Activated gamma-delta T cell (primary cell): ENCODE measurements at places on chromosomes 16 and 17.

- no peak for DNase-seq
Measured at GRCh38 chr17:48308581-48308980, 121.4 kb downstream of the SKAP1 start.

DNA sequence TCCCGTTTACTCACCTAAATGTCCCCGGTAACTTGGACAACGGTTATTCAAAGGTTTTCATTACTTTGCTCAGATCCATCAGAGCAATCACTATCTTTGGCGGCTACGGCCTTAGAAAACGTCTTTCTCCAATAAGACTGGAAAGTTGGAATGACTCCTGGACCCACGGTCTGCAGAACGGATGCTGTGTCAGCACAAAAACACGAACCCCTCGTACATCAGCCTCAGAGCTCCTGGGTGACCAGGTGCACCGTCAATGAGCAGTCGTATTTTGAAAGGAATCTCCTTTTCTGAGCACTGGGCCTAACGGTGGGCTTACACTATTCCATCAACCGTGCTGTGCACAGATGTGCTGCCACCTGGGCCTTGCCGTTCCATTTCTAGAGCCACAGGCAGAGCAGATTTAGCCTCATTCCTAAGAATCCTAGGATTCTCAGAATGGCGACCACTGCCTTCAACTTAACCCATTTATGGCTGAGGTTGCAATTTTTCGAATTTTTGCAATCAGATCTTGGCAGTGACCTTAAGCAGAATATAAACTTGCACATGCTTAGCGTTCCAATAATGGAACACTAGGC lies 110.8 kb upstream of the ZNF750 start:
- DNase-seq = no peak

DNA sequence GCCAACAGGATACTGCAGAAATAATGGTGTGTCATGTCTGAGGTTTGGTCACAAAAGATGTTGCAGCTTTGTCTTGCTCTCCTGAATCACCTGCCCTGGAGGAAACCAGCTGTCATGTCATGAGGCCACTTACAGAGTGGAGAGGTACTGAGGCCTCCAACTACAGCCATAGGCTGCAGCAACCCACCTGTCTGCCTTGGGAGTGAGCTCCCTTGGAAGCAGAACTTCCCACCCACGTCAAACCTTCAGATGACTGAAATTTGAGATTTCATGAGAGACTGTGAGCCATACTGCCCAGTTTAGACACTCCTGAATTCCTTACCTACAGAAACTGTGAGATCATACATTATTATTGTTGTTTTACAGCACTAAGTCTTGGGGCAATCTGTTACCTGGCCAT lies 475.9 kb downstream of the HS3ST3B1 start:
- no peak for DNase-seq

GRCh38 chr16:64397945-64398508 lies 723.8 kb downstream of the CDH11 start:
- DNase-seq = no peak

DNA sequence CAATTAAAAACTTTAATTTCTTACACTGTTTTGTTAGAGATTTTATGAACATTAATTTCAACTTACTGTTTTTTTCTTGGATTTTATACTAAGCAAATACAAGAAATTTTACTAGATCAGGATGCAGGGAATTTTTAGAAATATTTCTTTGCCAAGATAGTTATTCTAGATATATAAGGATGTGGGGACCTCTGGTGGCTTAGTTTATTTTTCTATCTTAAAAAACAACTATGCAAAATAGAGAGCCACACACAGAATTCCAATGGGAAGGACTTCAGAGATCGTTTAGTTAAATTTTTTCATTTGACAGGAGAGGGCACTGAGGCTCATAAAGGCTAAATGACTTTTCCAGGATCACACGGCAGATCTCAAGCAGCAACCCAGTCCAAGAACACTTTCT lies 23.0 kb upstream of the CAPNS2 start:
- no peak for DNase-seq

DNA sequence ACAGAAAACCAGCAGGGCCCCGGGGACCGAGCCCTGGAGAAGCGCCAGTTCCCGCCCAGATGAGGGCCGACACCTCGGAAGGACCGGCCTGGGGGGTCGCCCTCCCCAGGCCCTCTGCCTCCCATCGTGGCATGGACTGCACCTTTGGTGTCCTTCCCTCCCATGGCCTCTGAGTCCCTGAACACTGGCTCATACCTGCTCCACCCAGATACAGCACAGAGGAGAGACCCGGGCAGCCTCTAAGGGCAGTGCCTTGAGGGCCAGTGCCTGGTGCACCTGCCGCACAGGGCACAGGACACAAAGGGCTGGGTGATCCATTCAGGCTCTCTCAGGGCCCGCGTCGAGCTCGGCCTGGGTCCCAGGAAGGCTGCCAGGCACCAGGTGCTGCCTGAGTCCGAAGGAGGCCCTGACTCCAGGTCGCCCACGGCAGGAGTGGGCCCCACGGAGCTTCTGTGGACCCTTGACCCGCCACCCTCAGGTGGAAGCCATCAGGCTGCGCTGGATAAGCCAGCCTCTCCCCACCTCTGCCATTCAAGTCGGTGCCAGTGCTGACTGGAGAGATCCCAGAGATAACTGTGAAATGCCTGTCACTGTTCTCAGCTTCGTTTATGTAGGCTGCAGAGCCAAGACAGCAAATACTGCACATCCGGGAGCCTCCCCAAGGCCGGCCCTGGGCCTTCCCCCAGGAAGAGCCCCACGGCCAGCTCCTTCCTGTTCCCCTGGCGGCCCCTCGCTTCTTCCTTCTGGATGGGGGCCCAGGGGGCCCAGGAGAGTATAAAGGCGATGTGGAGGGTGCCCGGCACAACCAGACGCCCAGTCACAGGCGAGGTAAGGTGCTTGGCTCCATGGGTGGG lies at the start of gene ZG16B:
ZG16B (plus strand) TSS at position 803 of the 854 bp plus-strand sequence. CDS start 139 bp downstream, outside the sequence.
- no peak for DNase-seq

GRCh38 chr17:60231691-60232090 lies 81.9 kb downstream of the CA4 start:
- DNase-seq = no peak

GRCh38 chr17:22221344-22221743 lies 529.0 kb downstream of the KCNJ18 start:
- no peak for DNase-seq

- no peak for DNase-seq
Measured at GRCh38 chr17:64187093-64187895, 57.4 kb upstream of the ERN1 start.

DNA sequence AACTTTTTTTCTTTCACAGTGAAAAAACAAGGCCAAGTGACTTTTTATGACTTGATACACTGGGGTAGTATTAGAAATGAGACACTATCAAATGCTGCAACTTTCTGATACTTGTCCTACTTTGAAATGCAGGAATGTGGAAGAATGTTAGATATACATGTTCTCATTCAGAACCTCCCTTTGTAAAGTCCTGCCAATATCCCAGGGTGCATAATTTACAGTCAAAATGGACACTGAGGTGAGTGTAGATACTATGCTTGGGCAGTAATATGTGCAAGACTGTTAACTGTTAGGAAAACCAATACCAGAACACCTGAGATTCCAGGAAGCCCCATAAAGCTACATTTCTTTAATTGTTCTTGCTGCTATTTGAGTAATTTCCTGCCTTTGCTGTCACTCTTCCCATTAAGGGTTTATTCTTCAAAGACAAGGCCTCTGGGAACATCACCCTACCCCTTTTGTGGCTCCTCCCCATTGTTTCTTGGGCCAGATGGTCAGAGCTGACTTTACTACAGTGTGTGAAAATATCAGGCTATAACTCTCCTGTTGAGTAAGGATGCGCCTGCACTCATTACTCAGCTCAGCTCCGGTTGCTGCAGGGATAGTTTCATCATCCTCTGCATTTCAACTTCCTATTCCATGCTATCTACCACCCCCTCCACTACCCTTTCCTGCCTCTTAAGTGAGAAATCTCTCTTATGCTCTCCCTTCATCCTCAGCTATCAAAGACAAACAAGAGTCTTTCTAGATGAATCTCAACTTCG lies 48.7 kb downstream of the TMEM100 start:
- DNase-seq = no peak

GRCh38 chr16:79451196-79451816 lies 149.2 kb downstream of the MAF start:
- no peak for DNase-seq

DNA sequence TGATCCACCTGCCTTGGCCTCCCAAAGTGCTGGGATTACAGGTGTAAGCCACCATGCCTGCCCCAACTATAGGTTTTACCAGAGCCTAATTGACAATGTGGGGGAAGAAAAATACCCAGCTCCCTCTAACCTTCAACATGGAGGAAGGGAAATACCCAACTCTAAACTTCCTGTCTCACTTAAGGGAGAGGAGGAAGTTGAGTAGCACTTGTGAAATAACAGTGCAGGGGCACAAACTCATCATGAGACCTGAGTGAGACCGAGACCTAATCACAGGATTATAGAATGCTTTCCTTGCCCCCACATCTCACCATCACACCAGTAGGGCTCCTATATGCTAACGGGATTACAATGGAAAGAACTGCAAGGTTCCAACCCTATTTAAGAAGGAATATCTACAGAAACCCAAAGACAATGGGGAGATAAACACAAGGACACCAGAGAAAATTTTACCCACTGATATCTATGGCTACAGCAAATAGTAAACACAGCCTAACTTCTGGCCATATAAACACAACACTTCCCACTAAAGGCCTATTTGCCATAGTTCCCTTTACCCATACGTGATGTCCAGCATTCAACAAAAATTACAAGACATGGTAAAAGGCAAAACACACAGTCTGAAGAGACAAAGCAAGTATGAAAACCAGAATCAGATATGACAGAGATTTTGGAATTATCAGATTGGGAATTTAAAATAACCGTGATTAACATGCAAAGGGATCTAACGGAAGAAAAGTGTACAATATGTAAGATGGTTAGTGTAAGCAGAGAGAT lies 26.9 kb downstream of the OR3A1 start:
- DNase-seq = no peak

- no peak for DNase-seq
Measured at GRCh38 chr16:84268291-84269040, 26.2 kb upstream of the WFDC1 start.

- no peak for DNase-seq
Measured at GRCh38 chr17:43673516-43674323, 12.0 kb upstream of the MEOX1 start.

GRCh38 chr17:79797492-79798298 lies 818 bp upstream of the CBX8 start:
- no peak for DNase-seq

DNA sequence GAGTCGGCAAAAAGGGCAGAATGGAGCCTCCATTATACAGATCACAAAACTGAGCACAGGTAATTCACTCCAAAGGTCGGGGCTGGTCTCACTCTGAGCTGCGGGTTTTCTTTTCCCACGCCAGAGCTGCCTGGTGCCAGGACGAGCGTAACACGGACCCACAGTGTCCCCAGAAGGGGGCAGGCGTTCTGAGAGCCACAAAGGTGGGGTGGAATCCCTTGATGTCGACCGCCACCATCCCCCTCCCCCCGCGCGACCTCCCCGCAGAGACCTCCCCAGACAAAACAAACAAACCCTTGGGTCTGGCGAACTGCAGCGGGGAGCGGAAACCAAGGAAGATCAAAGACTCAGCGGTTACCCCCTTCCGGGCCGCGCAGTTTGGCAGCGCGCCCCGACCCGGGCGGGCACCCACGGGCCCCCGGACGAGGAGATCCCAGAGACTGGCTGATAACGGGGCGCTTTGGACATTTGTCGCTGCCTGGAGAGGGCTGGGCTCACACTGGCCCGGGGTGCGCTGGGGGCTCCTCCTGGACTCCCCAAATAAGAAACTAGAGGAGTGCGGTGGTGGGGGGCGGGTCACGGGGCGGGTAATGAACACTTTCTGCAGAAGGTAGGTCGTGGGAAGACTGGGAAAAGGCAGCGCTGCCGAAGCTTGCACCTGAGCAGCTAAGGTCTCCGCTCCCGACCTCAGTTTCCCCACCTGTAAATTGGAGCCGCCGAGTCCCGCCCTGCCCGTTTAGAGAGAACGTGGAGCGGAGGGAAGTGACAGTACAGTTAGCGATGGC lies 664 bp upstream of the NKD1 start:
- DNase-seq = peak; percentile 77

DNA sequence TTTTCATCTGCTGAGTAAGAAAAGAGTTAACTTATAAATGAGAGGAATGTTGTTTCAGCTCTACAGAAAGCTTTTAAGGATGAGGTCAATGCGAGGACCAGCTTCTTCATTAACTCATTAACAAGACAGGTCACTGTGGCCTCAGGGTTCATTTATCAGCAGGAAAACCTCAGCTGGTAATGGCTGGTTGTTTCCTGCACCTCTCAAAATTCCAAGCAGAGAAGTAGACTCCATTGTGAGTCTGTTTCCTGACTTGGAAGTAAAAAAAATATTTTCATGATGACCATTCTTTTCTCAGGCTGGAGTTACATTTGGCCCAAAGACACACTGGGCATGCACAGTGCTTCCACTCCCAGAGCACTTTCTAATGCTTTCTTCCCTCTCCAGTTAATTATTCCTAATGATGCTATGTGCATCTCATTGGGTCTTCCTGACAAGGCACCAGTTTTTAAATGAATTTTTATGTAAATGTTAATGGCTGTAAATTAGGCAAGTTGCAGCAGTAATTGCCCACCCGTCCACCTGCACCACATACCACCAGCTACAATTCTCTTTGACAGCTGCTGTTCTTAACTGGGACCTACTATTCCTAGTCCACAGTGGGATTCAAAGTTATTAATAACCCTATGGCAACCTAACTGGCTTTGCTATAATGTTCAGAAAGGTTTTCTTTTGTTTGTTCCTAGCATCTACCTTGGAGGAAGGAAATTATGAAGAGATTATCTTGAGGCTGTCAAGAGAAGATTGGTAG lies 89.5 kb upstream of the BCAR1 start:
- no peak for DNase-seq

DNA sequence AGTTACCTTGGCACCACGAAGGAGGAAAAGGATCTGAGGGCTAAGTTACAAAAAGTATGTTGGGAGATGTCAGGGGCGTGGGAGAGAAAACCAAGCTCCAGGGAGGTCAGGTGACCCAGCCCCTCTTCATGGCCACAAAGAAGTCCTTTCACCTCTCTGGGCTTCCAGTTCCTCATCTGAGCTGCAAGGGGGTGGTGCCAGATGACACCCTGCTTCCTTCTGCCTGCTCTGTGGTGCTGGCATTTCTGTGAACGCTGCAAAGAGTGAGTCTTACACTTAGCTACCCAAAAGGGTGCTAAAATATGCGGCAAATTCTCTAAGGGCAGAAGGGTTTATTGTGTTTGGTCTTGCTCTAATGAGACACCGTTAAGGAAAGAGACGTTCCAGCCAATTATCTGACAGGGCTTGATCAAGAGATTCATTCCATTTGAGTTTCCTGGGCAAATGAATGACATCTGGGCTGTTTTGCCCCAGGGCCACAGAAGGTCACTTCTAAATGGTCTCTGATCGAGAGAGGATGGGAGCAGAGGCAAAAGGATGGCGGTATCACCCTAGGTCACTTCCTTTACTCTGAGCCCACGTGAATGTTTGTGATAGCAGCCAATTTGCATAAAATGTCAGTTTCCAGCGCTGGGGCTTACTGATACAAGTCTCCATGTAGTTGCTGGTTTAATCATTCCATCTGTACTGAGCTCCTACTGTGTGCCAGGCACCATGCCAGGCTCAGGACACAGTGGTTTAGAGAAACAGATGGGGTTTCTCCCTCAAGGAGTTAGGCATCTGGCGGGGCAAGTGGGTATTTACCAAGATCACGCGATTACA lies 210.2 kb downstream of the KATNIP start:
- DNase-seq = no peak

GRCh38 chr16:66277311-66278070 lies 89.0 kb upstream of the CDH5 start:
- no peak for DNase-seq
